ENCODE measurements at places on chromosomes 1 and 21.

- peak; percentile 87 for DNase-seq
Measured at GRCh38 chr1:167687919-167688519, 33.8 kb upstream of the MPZL1 start.

DNA sequence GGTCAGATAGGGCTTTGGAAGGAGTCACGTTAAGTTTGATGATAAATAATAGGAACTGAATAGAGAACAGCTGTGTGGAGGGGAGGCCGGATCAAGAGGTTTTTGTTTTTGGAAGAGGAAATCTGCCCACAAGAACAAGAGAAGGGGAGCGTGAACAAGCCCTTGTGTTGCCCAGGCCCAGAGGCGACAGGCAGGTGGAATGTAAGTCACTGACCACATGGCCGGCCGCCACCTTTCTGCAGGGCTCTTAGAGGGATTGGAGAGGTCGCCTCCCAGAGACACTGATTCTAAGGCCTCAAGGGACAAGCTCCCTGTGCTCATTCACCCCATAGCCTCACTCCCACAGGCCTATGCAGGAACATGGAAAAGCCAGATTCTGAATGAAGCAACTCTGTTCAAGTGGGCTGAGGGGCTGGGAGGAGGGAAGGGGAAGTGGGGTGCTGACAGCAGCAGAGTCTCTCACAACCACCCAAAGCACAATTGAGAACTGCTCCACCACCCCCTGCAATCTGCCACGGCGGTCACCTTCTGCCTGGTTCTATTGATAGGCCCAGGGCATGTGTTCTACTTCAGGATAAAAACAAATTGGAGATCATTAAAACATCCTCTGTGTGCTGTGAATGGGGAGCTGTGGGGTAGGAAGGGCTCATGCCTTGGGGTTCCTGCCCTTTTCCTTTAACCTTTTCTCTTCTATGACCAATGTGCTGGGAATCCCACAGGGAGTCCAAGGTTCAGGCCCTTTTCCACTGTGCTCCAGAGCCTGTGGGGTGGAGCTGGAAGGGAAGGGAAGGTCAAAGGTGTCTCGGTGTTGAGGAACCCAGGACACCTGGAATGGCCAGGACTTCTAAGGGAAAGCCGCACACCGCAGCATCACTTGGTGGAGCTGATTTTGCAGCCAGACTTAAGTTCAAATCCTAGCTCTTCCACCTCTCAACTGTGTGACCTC is 63.3 kb upstream of the PARP1 start:
- DNase-seq = no peak

DNA sequence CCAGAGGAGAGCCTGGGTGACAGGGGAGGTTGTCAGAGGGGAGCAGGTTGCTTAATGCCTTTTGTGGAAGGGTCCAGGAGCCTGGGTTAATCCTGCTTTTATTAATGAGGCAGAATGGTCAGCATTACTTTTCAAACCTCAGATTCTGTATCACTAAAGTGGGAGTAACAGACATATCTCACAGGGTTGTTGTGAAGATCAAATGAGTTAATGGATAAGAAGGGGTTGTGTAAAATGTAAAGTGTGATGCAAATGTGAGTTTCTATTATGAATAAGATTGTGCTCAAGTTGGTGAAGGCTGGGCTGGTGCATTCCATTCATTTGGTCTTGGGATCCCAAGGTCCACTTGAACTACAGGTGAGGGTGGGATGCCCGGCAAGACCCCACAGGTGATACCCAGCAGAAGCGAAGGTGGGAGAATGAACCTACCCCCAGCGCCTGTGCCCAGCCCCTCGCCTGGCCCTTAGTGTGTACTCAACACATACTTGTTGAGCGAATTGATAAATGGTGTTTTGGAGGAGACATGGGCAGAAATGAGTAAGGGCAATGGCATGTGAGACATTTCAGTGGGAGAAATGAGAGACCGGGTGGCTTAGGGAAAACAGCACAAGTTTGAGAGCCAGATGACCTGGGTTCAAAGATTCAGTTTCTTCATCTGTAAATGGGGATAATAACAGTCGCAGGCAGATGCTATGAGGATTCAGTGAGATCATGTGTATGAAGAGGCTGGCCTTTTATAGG is 6.2 kb downstream of the SLC26A9 start:
- peak; percentile 80 for DNase-seq

- no peak for DNase-seq
Measured at GRCh38 chr21:46606427-46606813, 1.5 kb upstream of the S100B start.

DNA sequence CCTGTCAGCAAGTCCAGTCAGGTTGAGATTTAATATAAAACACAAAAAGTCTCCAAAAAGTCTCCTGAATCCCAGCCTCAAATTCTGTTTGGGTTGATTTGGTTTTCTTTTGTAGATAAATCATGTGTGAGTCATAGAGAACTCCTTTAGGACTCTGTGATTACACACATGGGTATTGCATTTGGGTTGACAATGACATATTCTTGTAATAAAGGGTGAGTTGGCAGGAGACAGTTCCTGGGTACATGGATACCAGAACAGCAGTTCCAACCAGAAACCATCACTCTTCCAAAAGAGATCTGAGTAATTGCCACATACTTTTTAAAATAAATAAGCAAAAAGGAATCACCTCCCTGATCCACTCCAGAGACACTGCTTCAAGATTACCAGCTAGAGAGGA is 8.9 kb downstream of the CR2 start:
- DNase-seq = peak; percentile 2

GRCh38 chr1:240555524-240555923 is 56.4 kb downstream of the GREM2 start:
- no peak for DNase-seq

DNA sequence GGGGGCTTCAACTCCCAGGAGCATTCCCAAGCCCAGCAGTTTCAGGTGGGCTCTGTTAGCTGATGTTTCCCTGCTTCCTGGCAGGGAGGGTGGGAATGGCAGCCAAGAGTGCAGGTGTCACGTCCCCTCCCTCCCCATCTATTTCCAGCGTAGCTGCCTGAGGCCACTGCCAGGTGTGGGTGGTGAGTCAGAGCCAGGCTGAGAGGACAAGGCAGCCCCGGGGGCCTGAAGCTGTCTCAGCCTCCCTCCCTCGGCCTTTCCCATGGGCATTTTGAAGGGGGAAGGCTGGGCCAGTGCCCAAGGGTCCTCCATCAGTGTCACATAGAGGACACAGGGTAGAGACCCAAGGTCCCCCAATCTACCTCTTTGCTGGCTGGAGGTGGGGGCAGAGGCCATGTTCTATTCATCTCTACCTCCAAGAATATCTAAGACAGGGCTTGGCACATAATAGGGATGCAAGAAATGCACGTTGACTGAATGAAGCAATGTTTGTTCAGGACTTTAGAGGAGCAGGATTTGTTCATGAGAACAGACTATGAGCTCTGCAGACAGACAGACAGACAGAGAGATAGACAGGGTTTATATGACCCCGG is 34.4 kb upstream of the ID3 start:
- peak; percentile 67 for DNase-seq

GRCh38 chr1:110210604-110211495 is 736 bp downstream of the KCNC4 start:
- DNase-seq = peak; percentile 60

- no peak for DNase-seq
Measured at GRCh38 chr1:168760781-168761180, 31.8 kb upstream of the DPT start.
